ENCODE measurements at places on chromosomes 1 and 21.

- no peaks in the 10 kb centered on the region for H3K36me3 ChIP-seq
- no peaks in the 10 kb centered on the region for H3K27me3 ChIP-seq
- peak overlapping the region; percentile 97 for H3K27ac ChIP-seq
Measured at GRCh38 chr21:38804030-38804788, 1.5 kb upstream of the ETS2 start.

DNA sequence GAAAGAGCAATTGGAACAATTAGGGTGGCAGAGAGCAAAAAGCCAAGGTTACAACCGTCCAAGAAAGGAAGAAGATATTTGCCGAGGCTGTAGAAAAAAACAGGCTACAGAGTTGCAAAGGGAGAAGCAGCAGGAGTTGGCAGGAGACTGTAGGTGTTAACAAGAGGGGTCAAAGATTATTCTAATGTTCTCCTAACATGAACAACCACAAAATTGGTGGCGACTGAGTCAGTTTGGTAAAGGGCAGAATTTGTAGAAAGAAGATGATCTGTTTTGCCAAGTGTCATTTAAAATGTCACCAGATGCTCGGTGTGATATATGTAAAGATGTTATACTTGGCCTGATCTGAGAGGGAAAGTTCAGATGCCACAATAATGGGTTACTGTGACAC, 401 bp upstream of the PRUNE1 start:
- peak overlapping the region; percentile 96 for H3K27ac ChIP-seq
- H3K4me3 ChIP-seq = peak overlapping the region; percentile 60
- H3K36me3 ChIP-seq = no peaks in the 10 kb centered on the region
- no peaks in the 10 kb centered on the region for H3K27me3 ChIP-seq

- H3K4me1 ChIP-seq = peaks cover 6% of the 10 kb centered on the region
- H3K4me3 ChIP-seq = peak overlapping the region; percentile 98
- DNase-seq = no peak
- peak overlapping the region; percentile 98 for H3K27ac ChIP-seq
- no peaks in the 10 kb centered on the region for H3K36me3 ChIP-seq
Measured at GRCh38 chr21:33230545-33231324, 997 bp downstream of the IFNAR2 start.

DNA sequence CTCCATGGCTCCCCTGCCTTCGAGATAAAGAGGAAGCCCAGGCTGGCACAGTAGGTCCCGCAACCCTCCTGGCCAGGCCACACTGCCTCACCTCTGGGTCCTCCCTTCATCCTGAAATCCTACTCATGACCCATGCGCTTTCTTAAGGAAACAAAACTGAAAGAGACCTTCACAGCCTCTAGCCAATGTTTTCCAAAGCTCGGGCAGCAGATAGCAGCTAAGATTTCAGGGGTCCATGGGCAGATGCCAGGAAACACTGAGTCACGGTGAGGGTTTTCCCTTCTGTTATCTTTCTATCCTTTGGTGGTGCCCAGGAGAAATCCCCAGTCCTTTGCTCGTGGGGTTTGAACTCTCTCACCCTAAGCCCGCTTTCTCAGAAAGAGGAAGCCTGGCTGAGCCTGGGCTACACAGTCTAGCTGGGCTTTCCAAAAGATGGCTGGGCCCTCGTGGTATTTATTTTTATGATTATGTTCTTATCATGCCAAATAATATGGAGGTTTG, 26.6 kb downstream of the TTC39A start:
- DNase-seq = no peak
- H3K27me3 ChIP-seq = no peaks in the 10 kb centered on the region
- no peak overlapping the region for H3K27ac ChIP-seq
- H3K36me3 ChIP-seq = no peaks in the 10 kb centered on the region

- H3K36me3 ChIP-seq = no peaks in the 10 kb centered on the region
- no peak for DNase-seq
- no peaks in the 10 kb centered on the region for H3K4me1 ChIP-seq
Measured at GRCh38 chr1:230087717-230088105, 20.7 kb downstream of the GALNT2 start.

GRCh38 chr1:168469690-168470089, 74.1 kb downstream of the XCL2 start:
- peak overlapping the region; percentile 25 for H3K27ac ChIP-seq
- no peak overlapping the region for H3K4me3 ChIP-seq
- no peaks in the 10 kb centered on the region for H3K27me3 ChIP-seq
- H3K36me3 ChIP-seq = no peaks in the 10 kb centered on the region

GRCh38 chr21:38354231-38354630, 97.4 kb downstream of the KCNJ15 start:
- no peaks in the 10 kb centered on the region for H3K36me3 ChIP-seq
- no peak overlapping the region for H3K4me3 ChIP-seq
- no peak for DNase-seq
- H3K27me3 ChIP-seq = no peaks in the 10 kb centered on the region

DNA sequence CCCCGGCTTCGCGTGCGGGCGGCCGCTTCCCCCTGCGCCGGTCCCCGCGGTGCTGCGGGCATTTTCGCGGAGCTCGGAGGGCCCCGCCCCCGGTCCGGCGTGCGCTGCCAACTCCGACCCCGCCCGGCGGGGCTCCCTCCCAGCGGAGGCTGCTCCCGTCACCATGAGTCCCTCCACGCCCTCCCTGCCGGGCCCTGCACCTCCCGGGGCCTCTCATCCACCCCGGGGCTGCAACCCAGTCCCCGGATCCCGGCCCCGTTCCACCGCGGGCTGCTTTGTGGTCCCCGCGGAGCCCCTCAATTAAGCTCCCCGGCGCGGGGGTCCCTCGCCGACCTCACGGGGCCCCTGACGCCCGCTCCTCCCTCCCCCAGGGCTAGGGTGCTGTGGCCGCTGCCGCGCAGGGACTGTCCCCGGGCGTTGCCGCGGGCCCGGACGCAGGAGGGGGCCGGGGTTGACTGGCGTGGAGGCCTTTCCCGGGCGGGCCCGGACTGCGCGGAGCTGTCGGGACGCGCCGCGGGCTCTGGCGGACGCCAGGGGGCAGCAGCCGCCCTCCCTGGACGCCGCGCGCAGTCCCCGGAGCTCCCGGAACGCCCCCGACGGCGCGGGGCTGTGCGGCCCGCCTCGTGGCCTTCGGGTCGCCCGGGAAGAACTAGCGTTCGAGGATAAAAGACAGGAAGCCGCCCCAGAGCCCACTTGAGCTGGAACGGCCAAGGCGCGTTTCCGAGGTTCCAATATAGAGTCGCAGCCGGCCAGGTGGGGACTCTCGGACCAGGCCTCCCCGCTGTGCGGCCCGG, 159.2 kb downstream of the RUNX1 start:
- H3K4me3 ChIP-seq = peak overlapping the region; percentile 81
- peak overlapping the region; percentile 97 for H3K27ac ChIP-seq
- H3K4me1 ChIP-seq = peaks cover 5% of the 10 kb centered on the region

GRCh38 chr1:24752305-24752704, 7.1 kb downstream of the CLIC4 start:
- no peaks in the 10 kb centered on the region for H3K36me3 ChIP-seq
- no peak for DNase-seq
- no peak overlapping the region for H3K27ac ChIP-seq
- no peaks in the 10 kb centered on the region for H3K4me1 ChIP-seq

DNA sequence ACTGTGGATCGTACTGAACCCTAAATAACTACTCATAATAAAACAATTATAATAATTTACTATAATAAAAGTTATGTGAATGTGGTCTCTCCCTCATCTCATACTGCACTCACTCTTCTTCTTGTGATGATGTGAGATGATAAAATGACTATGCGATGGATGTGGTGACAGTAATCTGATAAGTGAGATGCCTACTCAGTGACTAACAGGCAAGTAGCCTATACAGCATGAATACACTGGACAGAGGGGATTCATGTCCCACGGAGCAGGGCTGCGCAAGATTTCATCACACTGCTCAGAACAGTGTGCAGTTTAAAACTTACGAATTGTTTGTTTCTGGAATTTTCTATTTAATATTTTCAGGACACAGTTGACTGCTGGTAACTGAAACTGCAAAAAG, 304.0 kb downstream of the DUSP10 start:
- H3K36me3 ChIP-seq = no peaks in the 10 kb centered on the region
- no peaks in the 10 kb centered on the region for H3K27me3 ChIP-seq
- H3K4me1 ChIP-seq = no peaks in the 10 kb centered on the region
- H3K27ac ChIP-seq = no peak overlapping the region
- no peak overlapping the region for H3K4me3 ChIP-seq

GRCh38 chr21:28337315-28337714, 655.4 kb downstream of the LTN1 start:
- no peak for DNase-seq
- H3K27ac ChIP-seq = no peak overlapping the region
- no peaks in the 10 kb centered on the region for H3K27me3 ChIP-seq
- H3K36me3 ChIP-seq = no peaks in the 10 kb centered on the region

DNA sequence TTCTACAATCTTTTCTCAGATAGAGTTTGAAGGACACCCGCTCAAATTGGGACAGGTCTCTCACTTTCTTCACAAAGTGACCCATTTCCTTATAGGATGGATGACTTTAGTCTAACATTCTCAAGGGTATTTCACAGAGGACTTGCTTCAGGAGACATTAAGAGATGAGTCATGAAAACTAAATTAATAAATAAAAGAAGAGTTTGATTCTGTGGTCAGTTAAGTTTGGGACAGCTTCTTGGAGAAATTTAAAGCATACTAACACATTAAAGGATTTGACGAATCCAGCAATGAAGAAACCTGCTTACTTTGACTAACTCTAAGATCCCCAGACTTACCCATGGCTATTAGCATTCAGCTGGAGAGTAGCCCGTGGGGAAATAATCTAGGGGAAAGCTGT, 95.6 kb upstream of the RAB3GAP2 start:
- no peaks in the 10 kb centered on the region for H3K36me3 ChIP-seq
- no peak for DNase-seq
- peaks cover 5% of the 10 kb centered on the region for H3K4me1 ChIP-seq
- no peaks in the 10 kb centered on the region for H3K27me3 ChIP-seq

DNA sequence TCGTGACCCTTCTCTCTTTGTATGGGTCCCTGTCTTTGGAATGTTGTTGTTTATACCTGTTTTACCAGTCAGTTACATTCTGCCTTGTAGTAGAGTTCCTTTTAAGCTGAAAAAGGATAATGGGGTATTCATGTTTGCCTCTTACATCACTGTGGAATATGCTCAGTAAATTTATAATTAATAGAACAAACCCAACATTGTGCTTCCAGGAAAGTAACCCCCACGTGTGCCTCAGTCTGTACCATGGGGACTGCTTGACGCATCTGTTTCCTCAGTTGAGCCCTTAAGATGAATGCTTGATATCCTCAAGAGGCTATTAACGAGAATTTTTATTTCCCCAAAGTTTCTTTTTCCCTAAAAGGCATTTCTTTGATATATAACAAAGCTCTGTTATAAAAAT, 73.4 kb downstream of the ST6GALNAC3 start:
- no peaks in the 10 kb centered on the region for H3K36me3 ChIP-seq
- no peak overlapping the region for H3K4me3 ChIP-seq
- H3K27ac ChIP-seq = no peak overlapping the region
- H3K27me3 ChIP-seq = no peaks in the 10 kb centered on the region

DNA sequence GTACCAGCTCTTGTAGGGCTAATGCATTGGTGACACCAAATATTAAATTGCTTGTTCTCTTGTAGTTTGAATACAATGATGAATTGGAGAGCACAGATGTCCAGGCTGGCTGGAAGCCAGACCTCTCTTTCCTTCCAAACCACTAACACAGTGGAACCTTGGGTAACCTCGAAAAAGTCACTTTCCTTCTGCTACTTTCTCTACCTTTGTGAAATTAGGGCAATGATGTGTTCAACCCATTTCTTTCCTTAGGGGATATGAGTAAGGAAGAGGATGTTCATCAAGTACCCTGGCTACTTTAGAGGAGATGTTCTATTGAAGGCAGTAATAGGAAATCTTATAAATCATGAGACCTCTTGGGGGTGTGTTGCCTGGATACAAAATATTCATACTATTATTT, 55.7 kb downstream of the XCL2 start:
- no peaks in the 10 kb centered on the region for H3K27me3 ChIP-seq
- no peak overlapping the region for H3K4me3 ChIP-seq
- peak; percentile 52 for DNase-seq
- H3K36me3 ChIP-seq = no peaks in the 10 kb centered on the region

DNA sequence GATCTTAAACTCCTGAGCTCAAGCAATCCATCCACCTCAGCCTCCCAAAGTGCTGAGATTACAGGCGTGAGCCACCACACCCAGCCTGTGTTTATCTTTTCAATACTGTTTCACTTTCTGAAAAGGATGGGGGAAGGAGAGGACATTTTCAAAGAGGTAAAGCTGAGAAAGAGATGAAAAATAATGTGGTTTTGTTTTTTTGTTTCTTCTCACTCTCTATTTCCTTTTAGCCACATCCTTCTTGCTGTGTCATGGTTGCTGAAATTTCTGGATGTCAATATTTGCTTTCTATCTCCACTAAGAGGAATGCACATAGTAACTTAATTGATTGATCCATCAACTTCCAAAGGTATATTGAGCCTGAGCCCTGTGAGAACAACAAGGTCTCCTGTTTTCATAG, 6.4 kb upstream of the C1orf21 start:
- H3K36me3 ChIP-seq = no peaks in the 10 kb centered on the region
- H3K27me3 ChIP-seq = no peaks in the 10 kb centered on the region
- no peak for DNase-seq
- no peak overlapping the region for H3K27ac ChIP-seq
- H3K4me3 ChIP-seq = no peak overlapping the region

- H3K27me3 ChIP-seq = peaks cover 3% of the 10 kb centered on the region
- no peak overlapping the region for H3K27ac ChIP-seq
- DNase-seq = no peak
- no peak overlapping the region for H3K4me3 ChIP-seq
- no peaks in the 10 kb centered on the region for H3K4me1 ChIP-seq
Measured at GRCh38 chr1:74780594-74780993, 47.6 kb downstream of the TYW3 start.

DNA sequence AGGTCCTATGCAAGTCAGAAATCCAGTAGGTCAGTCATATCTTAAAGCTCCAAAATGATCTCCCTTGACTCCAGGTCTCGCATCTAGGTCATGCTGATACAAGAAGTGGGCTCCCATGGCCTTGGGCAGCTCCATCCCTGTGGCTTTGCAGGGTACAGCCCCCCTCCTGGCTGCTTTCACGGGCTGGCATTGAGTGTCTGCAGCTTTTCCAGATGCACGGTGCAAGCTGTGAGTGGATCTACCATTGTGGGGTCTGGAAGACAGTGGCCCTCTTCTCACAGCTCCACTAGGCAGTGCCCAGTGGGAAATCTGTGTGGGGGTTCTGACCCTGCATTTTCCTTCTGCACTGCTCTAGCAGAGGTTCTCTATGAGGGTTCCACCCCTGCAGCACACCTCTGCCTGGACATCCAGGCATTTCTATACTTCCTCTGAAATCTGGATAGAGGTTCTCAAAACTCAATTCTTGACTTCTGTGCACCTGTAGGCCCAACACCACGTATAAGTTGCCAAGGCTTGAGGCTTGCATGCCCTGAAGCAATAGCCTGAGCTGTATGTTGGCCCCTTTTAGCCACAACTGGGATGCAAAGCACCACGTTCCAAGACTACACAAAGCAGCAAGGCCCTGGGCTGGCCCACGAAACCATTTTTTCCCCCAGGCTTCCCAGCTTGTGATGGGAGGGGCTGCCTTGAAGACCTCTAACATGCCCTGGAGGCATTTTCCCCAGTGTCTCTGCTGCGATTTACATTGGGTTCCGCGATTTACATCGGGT, 472.7 kb downstream of the NPHP4 start:
- H3K4me3 ChIP-seq = no peak overlapping the region
- no peaks in the 10 kb centered on the region for H3K36me3 ChIP-seq
- H3K27ac ChIP-seq = no peak overlapping the region
- H3K27me3 ChIP-seq = peaks cover 6% of the 10 kb centered on the region
- no peaks in the 10 kb centered on the region for H3K4me1 ChIP-seq

GRCh38 chr1:12180903-12181302, 14.1 kb downstream of the TNFRSF1B start:
- H3K4me3 ChIP-seq = no peak overlapping the region
- no peaks in the 10 kb centered on the region for H3K36me3 ChIP-seq
- H3K27me3 ChIP-seq = no peaks in the 10 kb centered on the region
- peak overlapping the region; percentile 87 for H3K27ac ChIP-seq
- H3K4me1 ChIP-seq = peaks cover 7% of the 10 kb centered on the region
- no peak for DNase-seq
